ENCODE measurements at places on chromosomes 7 and 10.

- no peak for DNase-seq
These were observed 9.5 kb upstream of the KAZALD1 start for GRCh38 chr10:101052285-101052684.

GRCh38 chr10:45514291-45515270 lies 140.6 kb downstream of the ALOX5 start:
- DNase-seq, result no peak

DNA sequence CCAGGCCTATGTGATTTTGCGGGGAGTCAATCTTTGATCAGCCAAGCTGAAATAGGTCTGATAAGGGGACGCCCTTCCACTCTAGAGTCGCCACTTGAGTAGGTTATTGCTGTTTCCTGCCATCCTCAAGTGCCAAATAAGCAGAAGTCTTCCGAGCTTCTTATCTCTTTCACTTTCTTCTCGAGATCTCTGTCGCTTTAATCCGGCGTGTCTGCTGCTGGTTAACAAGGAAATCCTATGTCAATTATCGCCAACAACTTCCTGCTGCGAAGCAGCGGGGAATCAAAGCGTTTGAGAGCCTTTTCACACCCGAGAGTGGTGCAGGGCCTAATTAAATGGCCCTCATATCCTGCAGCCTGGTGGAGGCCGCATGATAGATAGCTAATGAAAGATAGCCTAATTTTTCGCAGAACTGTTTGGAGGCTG lies 215.9 kb downstream of the RAB11FIP2 start:
- no peak for DNase-seq

GRCh38 chr10:101061624-101062231 lies at the start of gene KAZALD1:
Gene KAZALD1, plus strand, starts transcription at chr10:101061989. Its CDS starts 604 bp downstream, at chr10:101062593.
- no peak for DNase-seq

GRCh38 chr7:99601656-99602310 lies 3.7 kb downstream of the TMEM225B start:
- DNase-seq, result no peak

All from T-cell (primary cell).